ENCODE measurements at places on chromosomes 13 and 19.

GRCh38 chr13:29452773-29453616, 142.5 kb downstream of the SLC7A1 start:
- DNase-seq: peak; percentile 8

DNA sequence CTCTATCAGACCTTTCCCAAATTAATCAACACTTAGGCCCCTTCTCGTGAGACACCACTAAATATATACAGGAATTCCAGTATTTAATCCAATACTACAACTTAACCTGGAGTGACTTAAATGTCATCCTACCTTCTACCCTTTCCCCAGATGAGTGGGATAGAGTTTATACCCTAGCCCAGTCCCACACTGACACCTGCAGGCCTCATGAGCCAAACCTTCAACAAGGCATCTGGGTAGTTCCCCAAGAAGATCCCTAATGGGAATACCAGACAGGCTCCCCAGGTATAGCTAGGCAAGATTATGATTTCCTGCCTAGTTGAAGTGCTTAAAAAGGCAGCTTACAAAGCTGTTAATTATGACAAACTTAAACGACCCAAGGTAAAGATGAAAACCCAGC, 15.9 kb downstream of the ZNF83 start:
- no peak for DNase-seq

DNA sequence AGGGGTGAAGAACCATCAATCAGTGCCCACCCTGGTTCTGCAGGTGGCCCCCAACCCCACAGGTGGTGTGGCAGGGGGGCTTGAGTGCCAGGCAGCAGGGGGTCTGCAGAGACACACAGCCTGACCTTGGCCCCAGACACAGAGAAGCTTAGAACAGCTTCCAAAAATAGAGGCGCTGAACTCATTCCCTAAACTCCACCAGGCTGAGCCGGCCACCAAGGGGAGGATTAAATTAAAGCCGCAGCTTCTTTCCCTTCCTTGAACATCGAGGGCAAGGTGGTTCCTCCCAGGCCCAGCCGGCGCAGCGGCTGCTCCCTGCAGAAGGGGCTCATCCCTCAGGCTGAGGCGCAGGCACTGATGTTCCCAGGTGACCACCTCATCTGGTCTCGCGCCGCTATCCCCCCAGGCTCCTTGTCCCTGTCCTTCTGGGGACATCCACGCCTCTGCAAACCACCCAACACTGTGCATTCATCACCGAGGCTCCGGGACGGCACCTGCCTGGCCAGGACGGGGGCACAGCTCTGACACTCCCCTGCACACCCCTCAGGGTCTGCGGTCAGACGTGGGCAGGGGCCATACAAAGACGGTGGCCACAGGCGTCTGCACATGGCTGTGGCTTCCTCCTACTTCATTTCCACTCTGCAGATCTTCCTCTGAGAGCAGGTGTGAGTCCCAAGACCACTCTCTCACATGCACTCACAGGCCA, 30.9 kb downstream of the LAMP1 start:
- no peak for DNase-seq

DNA sequence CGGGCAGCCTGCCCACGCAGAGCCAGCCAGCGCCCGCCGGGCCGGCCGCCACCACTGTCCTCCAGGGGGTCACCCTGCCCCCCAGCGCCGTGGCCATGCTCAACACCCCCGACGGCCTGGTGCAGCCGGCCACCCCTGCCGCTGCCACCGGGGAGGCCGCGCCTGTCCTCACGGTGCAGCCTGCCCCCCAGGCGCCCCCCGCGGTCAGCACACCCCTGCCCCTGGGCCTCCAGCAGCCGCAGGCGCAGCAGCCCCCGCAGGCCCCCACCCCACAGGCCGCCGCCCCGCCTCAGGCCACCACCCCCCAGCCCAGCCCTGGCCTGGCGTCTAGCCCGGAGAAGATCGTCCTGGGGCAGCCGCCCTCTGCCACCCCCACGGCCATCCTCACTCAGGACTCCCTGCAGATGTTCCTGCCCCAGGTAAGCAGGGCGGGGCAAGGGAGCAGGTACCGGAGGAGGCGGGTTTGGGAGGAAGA, 32.3 kb upstream of the EHD2 start:
- no peak for DNase-seq

- no peak for DNase-seq
Measured at GRCh38 chr19:2046046-2046907, 4.8 kb downstream of the MKNK2 start.

DNA sequence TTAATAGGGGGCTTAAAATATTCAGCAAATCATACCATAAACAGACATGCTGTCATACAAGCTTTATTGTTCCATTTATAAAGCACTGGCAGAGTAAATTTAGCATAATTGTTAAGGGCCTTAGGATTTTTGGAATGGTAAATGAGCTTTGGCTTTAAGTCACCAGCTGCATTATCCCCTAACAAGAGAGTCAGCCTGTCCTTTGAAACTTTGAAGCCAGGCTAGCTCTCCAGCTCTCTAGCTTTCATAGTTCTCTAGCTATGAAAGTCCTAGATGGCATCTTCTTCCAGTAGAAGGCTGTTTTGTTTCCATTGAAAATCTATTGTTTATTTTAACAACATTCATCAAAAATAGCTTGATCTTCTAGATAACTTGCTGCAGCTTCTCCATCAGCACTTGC, 420.8 kb upstream of the GPC6 start:
- no peak for DNase-seq

- DNase-seq: no peak
Measured at GRCh38 chr19:45924891-45925447, 10.4 kb upstream of the NANOS2 start.

DNA sequence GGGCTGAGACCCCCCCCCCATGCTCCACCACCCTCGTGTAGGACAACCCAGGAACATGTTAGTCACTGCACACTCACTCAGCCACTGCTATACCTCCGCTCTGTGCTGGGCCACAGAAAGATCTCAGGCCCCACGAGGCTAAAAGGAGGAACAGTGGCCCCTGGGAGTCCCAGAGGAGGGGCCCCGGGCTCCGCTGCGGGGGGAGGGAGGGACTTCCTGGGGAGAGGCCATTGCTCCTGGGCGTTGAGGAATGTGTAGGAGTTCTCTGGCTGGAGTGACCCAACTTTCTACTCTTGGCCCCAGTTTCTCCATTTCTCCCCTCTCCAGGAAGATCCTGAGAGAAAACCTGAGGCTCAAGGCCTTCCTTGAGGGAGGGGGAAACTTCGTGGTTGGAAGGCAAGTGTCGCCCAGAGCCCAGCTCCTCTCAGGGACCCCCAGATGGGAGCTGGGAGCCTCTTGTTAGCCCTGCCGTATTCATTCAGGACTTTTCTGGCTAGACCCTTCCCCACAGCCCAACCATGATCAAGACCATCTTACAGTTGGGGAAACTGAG, 13.6 kb downstream of the ONECUT3 start:
- no peak for DNase-seq

DNA sequence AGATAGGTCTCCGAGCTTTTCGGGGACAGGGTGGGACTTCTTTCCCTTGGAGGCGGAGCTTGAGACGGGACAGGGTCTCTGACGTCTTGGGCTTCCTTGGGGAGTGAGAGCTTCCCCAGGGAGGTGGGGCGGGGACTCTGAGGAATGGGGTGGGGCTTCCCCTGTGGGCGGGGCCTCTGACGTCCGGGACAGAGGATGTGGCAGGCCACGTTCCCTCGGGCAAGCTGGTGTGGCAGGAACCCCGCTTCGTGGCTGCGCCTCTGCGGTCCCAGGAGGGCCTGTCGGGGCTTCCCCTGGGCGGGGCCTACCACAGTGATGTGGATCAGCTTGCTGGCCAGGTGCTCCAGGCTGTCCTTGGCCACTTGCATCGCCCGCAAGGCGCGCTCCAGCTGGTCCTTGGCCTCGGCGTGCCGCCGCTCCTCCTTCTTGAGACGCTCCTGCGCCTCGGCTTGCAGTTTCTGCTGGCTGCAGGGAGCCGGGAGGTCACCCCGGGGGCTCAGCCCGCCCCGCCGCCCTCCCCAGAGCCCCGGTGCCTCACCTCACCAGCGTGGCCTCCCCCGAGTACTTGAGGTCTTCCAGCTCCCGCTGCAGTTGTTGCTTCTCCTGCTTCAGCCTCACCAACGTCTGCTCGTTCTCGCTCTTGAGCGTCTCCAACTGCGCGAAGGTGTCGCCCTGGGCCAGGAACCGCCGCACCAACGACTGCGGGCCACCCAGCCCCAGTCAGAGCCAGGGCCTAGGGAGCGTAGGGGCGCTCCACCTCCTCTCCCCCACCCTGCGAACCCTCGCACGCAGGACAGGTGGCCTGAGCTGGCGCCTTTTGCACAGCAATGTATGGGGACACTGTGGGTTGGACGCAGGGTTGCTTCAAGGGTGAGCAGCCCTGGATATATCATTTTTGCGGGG, 3.3 kb upstream of the RGL3 start:
- DNase-seq: peak; percentile 17

DNA sequence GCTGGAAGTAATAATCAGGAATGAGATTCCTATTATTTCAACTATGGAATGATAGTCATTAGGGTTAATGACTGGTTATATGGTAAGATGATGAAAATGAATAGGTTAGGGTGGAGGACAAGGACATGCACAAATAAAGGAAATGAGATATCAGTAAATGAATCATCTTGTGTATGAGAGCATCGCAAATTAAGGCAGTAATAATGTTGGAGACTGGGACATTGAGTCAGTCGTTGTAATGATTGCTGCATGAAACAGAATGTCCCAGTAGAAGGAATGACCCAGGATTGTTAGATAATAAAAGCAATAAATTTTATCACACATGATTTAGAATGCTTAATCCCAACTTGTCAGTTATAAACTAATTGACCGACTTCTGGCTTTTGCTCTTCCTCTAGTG, 1733.7 kb upstream of the PCDH20 start:
- no peak for DNase-seq

GRCh38 chr13:111627596-111627995, 307.2 kb downstream of the TEX29 start:
- no peak for DNase-seq
